HCEC 1CT (cell line): ENCODE measurements at places on chromosomes 13 and 19.

- DNase-seq = peak; percentile 45
Observed at GRCh38 chr13:48773531-48774275, 120.0 kb downstream of the CYSLTR2 start.

DNA sequence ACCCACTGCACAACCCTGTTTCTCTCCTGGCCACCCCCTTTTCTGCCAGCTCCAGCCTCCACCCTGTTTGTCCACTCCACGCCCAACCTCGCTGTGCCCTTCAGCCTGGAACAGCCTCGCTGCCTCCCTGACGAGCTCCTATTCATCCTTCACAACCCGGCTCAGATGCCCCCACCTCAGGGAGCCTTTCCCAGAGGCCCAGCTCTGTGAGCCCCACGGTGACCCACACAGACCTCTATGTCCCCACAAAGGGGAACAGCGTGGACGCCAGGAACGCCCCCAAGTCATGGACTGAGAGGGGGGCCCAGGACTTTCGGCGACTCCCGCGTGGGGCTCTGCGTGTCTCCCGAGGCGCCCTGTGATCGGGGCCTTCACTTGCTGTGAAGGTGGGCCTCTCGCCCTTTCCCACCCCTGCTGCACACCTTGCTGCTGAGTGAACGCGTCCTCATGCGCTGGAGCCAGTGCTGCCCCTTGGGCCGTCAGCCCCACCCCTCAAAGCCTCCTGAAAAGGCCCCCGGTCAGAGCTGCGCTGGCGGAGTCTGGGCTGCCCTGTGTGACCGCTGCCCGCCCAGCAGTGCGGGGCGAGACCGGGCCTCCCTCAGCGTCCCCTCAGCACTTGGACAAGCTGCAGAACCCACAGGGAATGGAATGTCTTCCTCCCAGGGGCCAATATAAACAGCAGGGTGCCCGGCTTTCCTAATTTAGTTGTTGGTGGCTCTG lies 40.0 kb downstream of the ADPRHL1 start:
- DNase-seq = no peak

DNA sequence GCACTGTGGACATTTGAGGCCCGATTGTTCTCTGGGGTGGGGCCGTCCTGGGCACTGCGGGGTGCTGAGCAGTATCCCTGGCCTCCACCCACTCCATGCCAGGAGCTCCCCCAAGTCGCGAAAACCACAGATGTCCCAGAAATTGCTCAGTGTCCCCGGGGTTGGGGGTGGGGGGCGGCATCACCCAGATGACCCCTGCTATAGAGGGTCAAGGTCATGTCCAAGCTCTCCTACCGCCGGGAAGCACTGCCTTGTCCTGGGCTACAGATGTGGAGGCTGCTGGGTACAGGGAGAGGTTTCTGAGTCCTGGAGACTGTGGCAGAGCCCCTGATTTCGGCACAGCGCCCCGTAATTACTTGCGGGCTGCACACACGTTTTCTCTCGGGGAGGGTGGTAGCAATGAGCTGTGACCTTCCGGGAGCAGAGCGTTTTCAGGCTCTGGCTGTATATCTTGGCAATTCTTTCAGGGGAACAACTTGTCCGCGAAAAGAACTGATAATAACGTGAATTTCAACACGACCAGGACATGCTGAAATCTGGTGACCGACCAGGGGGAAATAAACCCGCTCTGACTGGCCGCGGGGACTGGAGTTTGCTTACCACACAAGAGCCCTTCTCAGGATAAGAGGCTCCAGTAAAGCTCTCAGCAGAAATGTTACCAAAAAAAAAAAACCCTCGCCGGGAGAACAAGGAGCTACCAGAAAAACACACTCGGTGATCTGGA lies 68.1 kb downstream of the GNG7 start:
- DNase-seq = no peak

DNA sequence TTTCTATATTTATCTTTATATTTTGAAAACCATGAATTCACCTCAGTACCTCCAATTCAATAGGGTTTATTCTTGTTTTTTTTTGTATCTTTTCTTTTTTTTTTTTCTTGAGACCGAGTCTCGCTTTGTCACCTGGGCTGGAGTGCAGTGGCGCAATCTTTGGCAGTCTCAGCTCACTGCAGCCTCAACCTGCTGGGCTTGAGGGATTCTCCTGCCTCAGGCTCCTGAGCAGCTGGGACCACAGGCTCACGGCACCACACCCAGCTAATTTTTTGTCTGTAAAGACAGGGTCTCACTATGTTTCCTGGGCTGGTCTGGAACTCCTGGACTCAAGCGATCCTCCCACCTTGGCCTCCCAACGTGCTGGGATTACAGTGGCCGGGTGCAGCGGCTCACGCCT lies 23.1 kb upstream of the EVI5L start:
- DNase-seq = no peak

GRCh38 chr13:112183532-112184090 lies 116.7 kb downstream of the SOX1 start:
- DNase-seq = no peak

GRCh38 chr13:33927315-33927714 lies 109.4 kb downstream of the RFC3 start:
- no peak for DNase-seq

GRCh38 chr13:38141792-38142191 lies 207.9 kb upstream of the UFM1 start:
- peak; percentile 47 for DNase-seq

GRCh38 chr13:74647991-74648390 lies 513.8 kb upstream of the KLF12 start:
- no peak for DNase-seq

DNA sequence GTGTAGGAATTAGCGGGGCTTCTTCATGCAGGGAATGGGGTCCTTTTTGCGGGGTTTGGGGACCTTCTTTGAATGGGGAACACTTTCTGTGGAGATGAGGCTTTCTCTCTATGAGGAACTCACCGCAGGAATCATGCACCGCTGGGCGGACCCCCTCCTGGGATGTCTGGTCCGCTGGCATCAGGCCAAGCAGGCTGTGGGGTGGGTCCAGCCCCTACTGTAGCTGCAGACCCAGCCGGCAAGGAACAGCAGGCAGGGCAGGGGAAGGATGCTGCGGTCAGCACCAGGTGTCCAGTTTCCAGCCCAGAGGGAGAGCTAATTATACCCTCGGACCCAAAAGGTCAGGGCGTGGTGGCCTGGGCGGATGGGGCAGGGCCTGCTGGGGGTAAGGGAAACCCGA lies 1.8 kb downstream of the MYBPC2 start:
- no peak for DNase-seq

DNA sequence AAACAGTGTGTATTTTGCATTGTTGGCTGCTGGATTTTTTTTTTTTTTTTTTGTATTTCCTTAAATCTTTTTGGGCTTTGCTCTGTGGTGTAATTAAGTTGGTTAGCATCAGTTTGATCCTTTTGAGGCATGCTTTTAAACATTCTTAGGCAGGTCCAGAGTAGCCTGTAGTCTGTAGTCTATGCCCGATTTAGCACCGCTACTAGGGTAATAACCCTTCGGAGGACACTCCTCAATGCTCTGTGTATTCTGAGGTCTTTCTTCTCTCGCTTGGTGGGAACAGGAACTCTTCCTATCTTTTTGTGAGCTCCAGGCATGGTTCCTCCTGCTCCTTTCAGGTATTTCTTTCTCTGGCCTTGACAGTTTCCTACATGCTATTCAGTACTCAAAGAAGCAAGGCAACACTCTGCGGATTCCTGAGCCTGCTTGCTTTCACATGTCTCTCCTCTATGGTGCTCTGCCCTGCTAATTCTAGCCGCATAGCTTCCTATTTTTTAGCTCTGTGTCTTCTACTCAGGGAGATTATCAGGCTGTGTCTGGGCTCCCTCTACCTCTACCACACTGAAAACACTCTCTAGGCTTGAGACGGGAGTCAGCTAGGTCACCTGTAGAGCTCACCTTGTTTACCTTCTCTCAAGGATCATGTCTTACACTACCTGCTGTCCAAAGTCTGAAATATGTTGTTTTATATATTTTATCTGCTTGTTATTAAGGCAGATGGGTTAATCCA lies 195.1 kb downstream of the NDFIP2 start:
- no peak for DNase-seq

DNA sequence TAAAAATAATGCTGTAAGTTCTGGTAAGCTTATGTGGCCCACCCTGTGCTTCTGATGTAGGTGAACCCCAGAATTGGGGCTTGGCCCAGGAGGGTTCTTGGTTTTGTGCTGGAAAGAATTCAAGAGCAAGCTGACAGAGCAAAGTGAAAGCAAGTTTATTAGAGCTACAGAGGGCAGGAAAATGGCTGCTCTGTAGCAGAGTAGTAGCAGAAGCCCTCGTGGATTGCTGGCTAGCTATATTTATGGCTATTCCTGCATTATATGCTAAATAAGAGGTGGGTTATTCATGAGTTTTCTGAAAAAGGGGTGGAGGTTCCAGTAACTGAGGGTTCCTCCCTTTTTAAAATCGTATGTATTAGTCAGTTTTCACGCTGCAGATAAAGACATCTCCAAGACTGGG lies 20.6 kb upstream of the ZNF599 start:
- no peak for DNase-seq

DNA sequence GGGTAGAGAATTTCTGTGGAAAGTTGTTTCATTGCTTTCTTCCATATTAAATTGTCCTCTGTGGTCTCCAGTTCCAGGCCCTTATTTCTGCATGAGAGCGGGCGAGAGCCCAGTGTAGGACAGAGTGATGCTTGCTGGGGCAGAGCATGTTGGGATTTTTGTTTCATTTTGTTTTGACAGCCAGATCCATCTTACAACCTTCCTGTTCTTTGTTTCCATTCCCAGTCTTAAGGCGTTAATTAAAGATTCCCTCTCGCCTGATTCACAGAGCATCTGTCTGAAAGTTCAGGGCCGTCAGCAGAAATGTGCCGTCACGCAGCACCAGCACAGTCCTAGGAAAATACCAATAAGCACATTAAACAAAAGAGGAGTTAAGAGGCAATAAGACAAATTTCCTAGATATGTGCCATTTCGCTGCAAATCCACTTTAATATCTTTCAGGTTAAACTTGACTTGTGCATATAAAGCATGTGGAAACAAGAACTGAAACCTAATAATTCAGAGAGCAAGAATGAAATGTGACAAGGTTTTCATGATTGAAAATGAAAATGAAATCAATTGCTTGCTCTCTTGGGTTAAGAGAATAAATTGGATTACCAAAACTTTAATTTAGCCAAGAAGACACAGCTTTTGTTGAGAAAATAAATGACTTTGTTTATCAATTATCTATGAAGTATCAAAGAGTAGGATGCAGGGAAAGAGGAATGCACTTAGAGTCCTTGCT lies 210.7 kb upstream of the SLC10A2 start:
- DNase-seq = no peak

GRCh38 chr13:23654111-23655110 lies 84.2 kb downstream of the TNFRSF19 start:
- DNase-seq = no peak

DNA sequence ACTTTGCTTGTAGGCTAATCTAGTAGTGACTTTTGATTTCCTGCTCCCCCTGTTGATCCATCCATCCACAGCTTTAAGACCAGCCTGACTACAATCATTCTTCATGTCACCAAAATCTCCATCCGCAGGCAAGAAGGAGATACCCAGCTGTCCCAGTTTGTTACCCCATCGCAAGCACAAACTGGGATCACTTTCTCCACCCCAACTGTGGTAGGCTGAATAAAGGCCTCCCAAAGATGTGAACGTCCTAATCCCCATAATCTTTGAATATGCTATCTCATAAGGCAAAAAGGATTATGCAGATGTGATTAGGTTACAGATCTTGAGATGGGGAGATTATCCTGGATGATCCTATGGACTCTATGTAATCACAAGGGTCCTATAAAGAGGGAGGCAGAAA lies 202.0 kb downstream of the ENOX1 start:
- DNase-seq = no peak

GRCh38 chr19:15555021-15555420 lies 46.7 kb downstream of the CYP4F22 start:
- no peak for DNase-seq

DNA sequence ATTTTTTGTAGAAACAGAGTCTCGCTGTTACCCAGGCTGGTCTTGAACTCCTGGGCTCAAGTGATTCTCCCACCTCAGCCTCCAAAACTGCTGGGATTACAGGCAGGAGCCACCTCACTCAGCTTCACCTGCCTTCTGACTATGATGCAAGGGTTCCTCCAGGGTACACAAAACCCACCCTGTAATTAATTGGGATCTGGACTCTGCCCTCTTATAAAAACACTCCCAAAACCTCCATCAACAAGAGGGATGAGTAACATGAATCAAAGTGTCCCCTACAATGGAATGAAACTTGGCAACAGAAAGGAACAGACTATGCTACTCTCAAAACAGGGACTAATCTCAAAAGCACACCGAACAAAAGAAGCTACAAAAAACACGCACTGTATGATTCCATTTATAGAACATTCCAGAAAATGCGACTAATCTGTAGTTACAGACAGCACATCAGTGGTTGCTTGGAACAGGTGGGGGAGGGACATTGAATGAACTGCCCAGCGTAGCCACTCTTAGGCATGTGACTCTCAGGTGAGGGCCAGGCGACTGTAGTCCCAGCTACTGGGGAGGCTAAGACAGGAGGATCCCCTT lies 3.2 kb upstream of the PRR36 start:
- DNase-seq = peak; percentile 11

DNA sequence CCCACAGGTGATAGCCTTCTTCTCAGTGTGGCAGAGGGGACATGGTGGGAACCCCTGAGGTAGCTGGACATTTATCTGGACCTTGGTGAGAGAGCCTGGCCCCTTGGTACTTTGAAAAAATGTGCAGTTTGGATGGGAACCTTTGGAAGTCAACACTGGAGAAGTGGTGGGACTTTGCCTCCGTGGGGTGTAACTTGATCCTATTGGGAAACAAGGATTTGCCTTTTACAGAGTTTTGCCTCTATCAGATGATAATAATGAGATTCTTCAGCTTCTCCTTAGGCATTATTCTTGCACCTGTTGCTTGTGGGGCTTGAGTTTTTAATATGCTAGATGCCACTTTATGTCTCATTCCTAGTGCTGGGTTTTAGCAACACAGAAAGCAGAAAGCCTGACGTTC lies 99.0 kb downstream of the ERCC5 start:
- DNase-seq = no peak

- DNase-seq = no peak
Observed at GRCh38 chr13:108433976-108434755, 164.6 kb downstream of the TNFSF13B start.

DNA sequence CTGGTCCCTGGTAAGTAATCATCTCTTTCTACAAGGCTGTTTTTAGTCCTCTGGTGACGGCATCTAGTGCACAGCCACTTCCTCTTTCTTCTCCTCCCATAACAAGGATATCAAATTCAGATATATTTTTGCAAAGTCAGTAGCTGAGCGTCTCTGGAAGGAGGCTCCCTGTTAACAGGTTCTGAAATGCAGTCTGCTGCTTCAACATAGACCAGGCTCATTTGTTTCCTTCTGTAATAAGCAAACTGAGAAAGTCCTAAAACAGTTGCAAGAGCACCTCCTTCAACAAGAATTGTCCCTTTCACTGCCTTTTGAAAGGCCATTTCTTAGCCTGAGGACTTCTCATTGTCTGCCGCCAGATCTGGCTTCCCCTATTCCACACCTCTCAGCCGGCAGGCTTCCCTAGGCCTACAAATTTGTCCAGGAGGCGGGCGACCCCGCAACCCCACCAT lies 7.4 kb upstream of the ZSCAN5A start:
- no peak for DNase-seq

GRCh38 chr19:10826846-10827245 lies 9.2 kb downstream of the TMED1 start:
- no peak for DNase-seq
